SK-N-DZ (cell line): ENCODE measurements at places on chromosomes 4 and X.

DNA sequence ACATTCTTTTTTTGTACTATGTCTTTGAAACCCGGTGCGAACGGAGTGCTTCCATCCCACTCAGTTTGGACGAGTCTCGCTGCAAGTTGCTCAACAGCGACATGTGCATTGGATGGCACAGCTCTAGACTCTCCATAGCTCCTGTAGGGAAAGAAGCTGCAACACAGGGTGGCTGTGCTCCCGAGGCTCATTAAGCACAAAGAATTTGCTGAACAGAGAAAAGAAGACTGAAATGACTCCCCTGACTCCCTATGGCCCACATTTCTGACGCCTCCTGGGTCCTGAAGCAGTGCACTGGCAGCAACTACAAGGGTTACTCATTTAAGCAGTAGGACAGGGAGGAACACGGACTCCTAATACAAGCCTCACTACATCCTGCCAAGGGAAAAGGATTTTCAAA lies 127.4 kb downstream of the SH3RF1 start:
- DNase-seq: no peak

- DNase-seq: no peak
Observed at GRCh38 chr4:104906276-104906675, 240.4 kb upstream of the TET2 start.

GRCh38 chrX:10198254-10198653 lies 41.5 kb downstream of the CLCN4 start:
- no peak for DNase-seq

- no peak for DNase-seq
Observed at GRCh38 chrX:153827016-153827415, 3.3 kb downstream of the PDZD4 start.

DNA sequence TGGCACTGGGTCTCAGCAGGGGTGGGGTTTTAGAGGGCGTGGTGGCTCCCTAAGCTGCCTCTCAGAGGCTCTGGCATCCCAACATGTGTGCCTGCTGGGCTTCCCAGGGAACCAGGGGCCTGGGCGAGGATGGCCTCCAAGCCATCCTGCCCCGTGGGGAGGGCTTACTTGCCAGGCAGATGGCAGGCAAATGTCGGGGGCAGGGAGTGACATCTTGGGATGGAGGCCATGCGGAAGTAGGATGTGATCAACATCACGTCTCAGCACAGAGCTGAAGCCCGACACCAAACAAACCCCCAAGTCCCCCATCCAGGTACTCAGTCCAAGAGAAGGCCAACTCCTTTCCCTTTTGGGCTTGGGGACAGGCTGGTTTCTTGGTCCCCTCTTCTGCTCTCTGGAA lies 4.7 kb downstream of the L1CAM start:
- no peak for DNase-seq

- DNase-seq: no peak
Observed at GRCh38 chrX:110133735-110134370, 130.9 kb downstream of the TMEM164 start.

DNA sequence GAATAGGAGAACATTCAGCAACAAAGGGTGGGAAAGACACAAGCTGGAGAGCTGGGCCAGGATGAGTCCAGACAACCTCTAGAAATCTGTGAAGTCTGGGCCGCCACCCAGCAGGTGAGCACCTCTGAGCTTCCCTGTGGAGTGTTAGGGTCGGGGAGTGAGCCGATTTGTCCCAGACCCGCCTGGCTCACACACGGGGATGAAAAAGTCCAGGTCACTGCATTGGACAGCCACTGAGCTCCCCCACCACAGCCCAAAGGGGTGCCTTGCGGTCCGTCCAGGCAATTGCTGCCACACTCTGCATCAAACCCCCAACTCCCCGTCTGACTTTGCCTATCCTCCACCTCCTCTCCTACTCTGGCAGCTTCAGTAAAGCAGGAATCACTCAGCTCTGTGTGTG lies 38.7 kb downstream of the NHSL2 start:
- no peak for DNase-seq

DNA sequence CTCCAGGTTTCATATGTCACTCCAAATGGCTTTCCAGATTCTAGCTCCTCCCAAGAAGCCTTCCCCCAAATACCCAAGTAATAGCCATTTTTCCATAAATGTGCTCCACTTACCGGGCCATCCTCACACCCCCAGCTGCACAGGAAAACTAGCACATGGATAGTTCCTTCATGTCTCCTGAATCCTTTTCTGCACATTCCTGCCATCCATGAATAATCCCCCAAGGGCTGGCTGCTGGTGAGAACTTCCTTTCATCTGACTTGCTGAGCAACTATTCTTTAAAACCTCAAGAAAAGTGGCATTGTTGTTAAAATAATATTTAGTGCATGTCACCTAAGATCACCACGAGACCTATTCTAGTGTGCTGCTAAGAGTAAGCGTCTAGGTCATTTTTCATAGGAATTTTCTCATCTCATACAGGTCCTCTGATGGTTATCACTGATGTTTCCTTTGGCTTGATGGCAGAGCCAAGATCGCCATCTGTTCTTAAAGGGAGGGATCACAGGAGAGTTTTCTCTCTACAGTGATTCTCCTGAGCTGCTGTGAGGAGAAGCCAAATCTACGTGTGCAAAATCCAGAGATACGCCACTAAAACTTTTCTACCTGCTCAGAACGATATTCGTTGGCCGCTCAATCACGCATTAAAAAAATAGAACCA lies 71.3 kb downstream of the MAP3K15 start:
- DNase-seq: peak; percentile 2

DNA sequence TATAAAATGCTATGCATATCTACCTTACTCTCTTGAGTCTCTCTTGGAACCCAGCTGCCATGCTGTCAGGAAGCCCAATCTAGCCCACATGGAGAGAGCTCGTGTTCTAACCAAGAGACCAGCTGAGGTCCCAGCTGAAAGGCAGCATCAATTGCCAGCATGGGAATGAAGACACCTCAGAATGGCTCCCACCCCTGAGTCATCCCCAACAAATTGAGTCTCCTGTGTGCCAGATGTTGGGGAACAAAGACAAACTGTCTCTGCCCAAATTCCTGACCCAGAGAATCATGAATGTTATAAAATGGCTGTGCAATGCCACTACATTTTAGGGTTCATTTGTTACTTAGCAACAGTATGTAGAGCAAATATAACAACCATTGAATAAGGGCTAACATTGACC lies 105.2 kb upstream of the STX18 start:
- DNase-seq: no peak

GRCh38 chrX:129472116-129472515 lies 51.2 kb downstream of the SMARCA1 start:
- no peak for DNase-seq

DNA sequence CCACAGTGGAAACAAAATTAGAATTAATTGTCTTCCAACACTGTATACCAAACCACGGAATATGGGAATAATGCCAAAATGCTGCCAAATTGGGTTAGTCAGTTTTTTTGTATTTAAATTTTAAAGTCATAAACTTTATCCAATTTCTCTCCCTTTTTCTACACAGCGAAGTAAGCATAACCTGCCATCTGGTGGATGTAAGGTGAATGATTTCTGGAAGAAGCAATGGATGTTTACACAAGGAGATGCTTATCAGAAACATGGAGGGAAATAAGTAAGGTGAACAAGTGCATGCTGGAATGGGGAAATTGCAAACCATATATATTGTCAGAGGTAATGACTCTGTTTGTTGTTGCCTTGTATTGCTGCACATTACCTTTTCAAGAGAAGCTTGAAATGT lies 691.9 kb downstream of the TECRL start:
- DNase-seq: peak; percentile 42

DNA sequence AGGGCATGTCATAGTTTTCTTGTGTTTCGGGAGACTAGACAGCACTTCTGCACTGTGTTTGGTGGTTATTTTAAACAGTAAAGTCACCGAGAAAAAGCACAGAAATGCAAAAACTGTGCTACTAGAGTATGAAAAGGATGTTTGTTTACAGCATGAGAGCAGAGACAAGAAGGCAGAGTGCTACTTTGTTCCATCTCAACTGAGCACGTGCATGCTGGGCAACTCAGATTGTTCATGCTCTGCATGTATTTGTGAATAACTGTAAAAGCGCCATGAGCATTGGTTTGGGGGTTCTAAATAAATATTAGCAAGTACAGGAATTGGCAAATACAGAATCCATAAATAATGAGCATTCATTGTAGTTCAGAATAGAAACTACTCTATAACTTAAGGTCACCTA lies 7.4 kb downstream of the EVC start:
- DNase-seq: no peak

DNA sequence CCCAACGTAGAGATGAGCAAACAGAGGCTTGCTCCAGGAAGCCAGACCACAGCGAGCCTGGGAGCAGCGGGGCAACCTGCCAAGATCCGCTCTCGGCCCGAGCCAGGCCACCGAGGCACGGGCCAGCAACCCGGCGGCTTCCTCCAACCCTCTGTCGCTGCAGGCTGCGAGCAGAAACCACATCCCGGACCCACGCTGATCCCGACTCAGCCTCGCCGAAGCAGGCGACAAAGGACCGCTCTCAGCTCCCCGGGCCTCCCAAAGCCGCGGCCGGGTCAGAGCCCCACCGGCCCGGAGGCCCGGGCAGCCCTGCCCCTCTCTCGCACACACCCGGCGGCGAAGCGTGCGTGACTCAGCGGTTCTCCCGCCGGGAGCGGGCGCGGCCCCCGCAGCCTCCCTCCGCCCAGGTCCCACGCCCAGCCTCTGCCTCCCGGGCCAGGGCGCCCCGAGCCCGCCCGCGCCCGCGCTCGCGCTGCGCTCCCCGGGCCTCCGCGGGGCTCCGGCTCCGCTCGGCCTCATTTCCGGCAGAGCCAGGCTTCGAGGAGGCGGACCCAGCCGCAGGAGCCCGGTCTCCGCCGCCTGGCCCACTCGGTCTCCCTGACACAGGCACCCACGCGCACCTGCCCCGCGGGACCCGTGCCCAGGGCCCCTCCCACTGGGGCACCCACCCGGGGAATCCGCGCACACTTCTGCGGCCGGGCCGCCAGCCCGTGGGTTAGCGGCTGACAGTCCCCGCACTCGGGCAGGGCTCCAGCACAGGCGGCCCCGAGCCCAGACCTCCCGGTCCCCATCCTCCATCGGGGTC lies 1.7 kb downstream of the PPP2R2C start:
- DNase-seq: no peak

GRCh38 chr4:825971-826330 lies at the start of gene CPLX1:
Gene CPLX1, minus strand, starts transcription at chr4:826129. Its CDS starts 1,607 bp downstream, at chr4:824522.
- no peak for DNase-seq

DNA sequence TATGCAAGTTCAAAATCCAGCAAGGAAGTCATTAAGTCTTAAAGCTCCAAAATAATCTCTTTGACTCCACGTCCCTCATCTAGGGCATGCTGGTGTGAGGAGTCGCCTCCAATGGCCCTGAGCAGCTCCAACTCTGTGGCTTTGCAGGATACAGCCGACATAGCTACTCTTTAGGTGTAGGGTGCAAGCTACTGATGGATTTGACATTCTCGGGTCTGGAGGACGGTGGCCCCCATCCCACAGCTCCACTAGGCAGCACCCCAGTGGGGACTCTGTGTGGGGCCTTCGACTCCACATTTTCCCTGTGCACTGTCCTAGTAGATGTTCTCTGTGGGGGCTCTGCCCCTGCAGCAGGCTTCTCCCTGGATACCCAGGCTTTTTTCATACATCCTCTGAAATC lies 333.2 kb upstream of the FGF13 start:
- no peak for DNase-seq

DNA sequence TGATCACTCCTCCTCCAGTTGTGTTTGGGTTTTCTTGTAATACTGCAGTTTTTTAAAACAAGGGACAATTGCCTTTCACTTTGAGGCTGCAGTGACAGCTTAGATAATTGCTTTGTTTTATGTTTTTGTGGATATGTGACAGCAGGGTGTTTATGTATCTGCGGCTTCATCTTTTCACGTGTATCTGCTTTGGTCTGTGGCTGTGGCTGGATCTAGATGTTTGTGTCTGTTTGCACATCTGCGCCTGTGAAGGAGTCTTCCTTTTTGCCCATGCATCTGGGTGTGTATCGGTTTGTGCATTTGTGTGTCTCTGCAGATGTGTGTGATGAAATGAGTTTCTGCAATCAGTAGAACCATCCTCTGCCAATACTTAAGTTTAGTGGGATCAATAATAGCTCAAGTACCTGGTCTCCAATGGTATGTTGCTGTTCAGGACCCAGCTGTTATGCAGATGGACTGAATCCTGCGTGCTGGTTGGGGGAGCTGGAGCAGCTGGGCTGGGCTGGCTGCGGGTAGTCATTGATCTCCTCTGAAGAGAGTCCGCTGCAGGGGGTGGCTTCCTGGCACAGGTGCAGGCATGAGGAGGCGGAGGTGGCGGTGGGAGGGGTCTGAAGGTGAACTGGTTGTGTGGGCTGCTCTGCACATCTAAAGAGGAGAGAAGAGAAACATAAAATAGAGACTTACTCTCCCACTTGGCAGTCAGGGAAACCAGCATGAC lies 390.3 kb downstream of the SH2D1A start:
- DNase-seq: no peak

GRCh38 chrX:153958605-153959004 lies 13.0 kb downstream of the HCFC1 start:
- DNase-seq: no peak

DNA sequence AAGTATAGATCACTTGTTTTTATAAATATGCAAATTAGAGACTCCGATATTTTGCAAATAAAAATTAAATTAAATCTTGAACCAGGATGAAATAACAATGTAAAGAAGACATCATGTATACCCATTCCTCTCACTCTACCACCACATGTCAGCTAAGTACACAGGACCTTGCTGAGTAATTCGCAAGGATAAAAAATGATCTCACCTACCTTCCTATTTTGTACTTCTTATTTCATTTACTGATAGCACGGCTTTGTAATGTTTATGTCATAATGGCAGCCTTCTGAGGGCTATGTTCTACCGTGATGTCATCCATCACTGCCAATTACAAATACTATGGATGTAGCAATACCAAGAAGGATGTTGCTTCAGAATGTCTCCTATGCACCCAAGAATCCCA lies 10.9 kb upstream of the SMR3B start:
- no peak for DNase-seq

GRCh38 chr4:26873391-26874026 lies 12.9 kb downstream of the STIM2 start:
- DNase-seq: no peak

GRCh38 chr4:17709763-17710068 lies 71.7 kb downstream of the FAM184B start:
- no peak for DNase-seq

GRCh38 chrX:110852180-110852579 lies 56.6 kb upstream of the CHRDL1 start:
- peak; percentile 2 for DNase-seq

- DNase-seq: no peak
Observed at GRCh38 chr4:14155803-14156202, 528.3 kb upstream of the BOD1L1 start.

- DNase-seq: peak; percentile 53
Observed at GRCh38 chrX:65451663-65452062, 82.9 kb downstream of the LAS1L start.

GRCh38 chr4:54184581-54184980 lies 44.5 kb upstream of the PDGFRA start:
- DNase-seq: no peak

DNA sequence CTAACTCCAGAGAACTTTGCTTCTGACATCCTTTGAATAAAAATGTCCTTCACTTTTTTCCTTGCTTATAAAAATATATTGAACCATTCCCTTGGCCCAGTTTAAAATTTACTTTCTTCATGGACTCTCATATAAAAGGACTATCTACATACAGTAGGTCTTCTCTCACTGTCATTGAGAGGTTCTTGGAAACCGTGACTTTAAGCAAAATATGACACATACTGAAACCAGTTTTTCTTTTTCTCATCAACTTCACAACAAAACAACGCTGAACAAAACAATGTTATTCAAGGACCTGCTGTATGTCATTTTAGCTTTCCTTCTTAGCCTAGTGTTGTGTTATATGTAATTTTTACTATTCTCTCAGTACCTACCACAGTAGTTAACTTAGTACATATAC lies 496.8 kb downstream of the CENPC start:
- DNase-seq: no peak
